ENCODE measurements at places on chromosomes 7 and 10. TPM values are rescaled to one million over a fixed set of nuclear protein-coding genes. Genes with fewer than 3 reads are reported as not detected.

DNA sequence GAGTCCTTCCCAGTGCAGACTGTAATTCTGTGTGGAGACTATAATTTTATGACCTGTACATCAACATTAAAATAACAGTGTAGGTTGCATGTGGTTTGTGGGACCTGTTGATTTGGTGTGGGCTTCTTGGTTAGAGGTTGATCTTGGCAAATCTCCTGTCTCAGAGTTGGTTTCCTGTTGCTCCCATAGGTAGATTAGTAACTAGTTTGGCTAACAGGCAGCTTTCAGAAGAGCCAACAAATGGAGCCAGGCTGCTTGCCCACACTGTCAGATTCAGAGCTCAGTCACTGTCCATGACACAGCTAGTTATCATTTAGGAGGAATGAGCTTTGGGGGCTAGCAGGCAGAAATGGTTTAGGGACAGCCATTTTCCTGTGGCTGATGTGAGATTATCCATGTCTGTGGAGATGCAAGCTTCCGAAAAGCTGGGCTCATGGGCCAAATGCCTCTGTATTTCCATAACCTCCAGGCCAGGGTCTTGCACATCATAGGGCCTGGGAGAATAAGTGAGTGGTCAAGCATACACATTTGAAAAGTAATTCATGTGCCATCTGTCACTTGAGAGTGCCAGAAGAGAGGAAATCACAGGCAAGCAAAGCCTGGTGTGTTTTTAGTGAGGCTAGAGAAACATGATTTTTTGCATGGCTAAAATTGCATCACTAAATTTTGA, 33.4 kb downstream of the CCM2 start:
- DNase-seq, result peak; percentile 72

- no peak for DNase-seq
Measured at GRCh38 chr7:150860978-150861295, 8.6 kb downstream of the AOC1 start.

GRCh38 chr10:95423164-95424005, 132.6 kb upstream of the PDLIM1 start:
- DNase-seq, result no peak

DNA sequence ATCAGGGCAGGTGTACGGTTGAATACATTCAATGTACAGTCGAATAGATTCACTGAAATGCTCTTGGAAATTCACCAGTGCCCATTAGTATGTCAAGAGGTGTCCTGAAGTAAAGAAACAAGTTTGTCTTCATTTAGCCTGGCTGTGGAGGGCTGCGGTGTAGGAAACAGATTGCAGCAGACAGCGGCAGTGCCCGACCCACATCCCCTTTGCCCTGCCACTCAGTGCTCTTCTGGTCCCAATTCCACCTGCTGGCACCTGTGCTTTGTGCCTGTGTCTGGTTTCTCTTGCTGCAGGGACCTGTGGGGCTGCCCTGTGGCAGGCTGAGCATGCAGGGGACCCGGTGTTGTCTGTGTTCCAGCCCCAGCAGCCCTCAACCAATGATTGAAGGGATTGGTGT, 183.7 kb downstream of the RPS24 start:
- no peak for DNase-seq

GRCh38 chr7:80478683-80479082, 33.2 kb downstream of the GNAT3 start:
- peak; percentile 52 for DNase-seq

- DNase-seq, result peak; percentile 28
Measured at GRCh38 chr10:102540023-102540422, 36.3 kb downstream of the SUFU start.

- DNase-seq, result no peak
Measured at GRCh38 chr7:100914208-100914878, 18.7 kb upstream of the ACHE start.

DNA sequence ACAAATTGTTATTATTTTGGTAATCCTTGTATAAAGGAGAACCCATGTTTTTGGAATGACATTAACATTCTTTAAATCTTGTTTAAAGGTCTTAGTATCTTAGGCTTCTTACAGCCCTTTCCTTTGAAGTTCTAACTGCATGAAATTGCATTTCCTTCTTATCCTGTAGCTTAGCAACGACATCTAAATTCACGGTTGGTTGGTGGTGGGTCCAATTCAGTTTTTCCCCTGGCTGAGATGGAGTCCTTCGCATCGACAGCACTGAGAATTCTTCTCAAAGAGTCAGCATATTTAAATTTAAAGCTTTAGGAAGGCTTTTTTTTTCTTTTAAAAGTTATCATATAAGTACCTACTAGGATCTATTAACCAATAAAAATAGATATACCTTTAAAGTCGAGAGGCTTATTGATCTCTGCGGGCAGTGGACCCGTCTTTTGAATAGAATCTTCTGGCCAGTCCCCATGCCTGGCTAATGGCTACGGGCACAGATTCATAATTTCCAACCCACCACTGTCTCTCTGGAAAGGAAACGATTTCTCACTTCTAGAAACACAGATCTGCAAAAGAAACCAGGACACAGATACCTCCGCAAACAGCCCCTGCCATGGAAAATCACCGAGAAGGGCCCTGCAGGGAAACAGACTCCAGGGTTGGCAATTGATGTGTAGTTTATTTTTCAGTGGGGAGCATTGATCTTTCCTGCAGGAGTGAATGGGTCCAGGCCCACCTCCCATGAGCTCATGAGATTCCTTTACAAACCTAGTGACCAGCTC, 63.4 kb downstream of the RAMP3 start:
- DNase-seq, result no peak

- no peak for DNase-seq
Measured at GRCh38 chr7:111242141-111242755, 151.3 kb downstream of the LRRN3 start.

DNA sequence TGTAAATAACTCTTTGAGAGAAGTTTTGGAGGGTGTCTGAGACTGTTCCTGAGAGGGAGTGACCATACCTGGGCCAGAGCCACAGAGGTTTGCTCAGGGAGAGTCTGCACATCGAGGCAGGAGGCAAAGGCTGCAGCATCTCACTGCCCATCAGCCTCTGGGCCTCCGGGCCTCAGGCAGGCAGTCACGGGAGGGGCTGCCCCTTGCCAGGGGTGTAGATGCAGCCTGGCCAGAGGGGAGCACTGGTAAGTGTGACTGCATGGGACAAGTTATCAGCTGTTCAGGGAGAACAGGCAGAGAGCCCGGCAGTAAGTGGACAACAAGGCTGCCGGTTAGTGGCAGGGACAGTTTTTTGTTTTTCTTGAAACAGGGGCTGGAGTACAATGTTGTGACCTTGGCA, 55.9 kb downstream of the ZNF467 start:
- DNase-seq, result no peak

DNA sequence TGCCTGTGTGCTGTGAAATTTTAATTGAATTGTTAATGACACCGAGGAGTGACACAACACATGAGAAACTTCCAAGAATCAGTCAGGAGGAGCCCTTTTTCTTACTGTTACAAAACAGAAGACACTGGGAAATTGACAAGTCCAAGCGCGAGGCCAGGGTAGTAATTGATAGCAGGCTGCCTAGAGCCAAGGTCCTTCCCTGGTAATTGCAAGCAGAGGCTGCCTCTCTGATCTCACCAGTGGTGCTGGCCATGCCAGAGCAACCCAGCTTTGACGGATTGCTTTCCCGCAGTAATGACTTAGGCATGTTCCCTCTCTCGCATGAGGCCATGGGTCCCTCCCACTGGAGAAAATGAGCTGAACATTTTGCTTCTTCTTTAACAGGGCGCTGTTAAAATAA, 111.5 kb downstream of the LRMDA start:
- DNase-seq, result no peak

GRCh38 chr7:55527307-55527706, 45.0 kb downstream of the VOPP1 start:
- no peak for DNase-seq

- no peak for DNase-seq
Measured at GRCh38 chr7:135150072-135150782, 2.4 kb downstream of the TMEM140 start.

- peak; percentile 22 for DNase-seq
Measured at GRCh38 chr7:154832557-154833138, 170.3 kb downstream of the PAXIP1 start.

DNA sequence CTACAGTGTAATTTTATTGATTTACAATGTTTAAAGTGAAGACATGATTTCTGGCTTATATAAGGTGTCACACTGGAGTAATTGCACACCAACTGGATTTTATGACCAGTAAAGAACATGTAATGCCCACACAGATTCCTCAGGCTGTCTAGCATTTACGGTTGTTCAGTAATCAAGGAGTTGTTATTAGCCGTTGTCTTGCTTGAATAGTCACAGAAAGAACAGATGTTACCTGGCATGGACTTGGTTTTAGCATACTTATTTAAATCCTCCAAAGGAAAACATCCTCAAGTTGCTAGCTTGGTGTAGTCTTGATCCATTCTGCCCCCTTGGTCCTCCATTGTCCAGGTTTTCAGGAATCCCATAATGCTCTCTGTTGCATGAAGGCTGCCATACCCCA, 65.8 kb downstream of the POU6F2 start:
- no peak for DNase-seq

DNA sequence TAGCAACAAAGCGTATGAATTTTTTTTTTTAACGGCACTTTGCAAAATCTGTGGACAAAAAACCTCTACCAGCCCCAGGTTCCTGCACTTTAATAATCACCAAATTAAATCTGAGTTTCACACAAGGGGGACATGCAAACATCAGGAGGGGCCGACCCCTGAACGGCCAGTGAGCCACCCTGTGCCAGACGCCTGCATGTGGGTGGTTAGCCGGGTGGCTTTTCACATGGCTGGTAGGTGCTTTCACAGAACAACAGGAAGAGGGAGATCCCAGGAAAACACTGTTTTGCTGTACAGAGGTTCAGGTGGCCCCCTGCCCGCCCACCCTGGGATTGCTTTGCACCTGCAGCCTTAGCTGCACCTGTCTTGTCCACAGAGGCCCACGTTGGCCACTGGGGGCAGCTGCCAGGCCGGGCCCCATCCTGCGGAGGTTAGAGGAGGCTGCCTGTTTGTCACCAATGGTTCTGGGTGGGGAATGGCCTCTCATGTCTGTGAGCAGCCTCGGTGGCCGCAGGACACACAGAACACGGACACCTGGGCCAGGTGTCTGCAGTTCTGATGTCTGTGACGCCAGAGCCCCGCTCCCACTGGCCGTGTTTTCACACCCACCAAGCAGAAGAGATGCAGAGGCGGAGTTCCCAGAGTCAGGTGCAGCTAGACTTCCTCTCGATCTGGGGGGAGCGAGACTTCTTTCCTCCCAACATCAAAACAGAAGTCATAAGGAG, 107.7 kb downstream of the FAM53B start:
- DNase-seq, result no peak

GRCh38 chr10:27622596-27622995, 118.5 kb downstream of the RAB18 start:
- no peak for DNase-seq

GRCh38 chr7:132497098-132497497, 79.2 kb downstream of the PLXNA4 start:
- DNase-seq, result no peak

DNA sequence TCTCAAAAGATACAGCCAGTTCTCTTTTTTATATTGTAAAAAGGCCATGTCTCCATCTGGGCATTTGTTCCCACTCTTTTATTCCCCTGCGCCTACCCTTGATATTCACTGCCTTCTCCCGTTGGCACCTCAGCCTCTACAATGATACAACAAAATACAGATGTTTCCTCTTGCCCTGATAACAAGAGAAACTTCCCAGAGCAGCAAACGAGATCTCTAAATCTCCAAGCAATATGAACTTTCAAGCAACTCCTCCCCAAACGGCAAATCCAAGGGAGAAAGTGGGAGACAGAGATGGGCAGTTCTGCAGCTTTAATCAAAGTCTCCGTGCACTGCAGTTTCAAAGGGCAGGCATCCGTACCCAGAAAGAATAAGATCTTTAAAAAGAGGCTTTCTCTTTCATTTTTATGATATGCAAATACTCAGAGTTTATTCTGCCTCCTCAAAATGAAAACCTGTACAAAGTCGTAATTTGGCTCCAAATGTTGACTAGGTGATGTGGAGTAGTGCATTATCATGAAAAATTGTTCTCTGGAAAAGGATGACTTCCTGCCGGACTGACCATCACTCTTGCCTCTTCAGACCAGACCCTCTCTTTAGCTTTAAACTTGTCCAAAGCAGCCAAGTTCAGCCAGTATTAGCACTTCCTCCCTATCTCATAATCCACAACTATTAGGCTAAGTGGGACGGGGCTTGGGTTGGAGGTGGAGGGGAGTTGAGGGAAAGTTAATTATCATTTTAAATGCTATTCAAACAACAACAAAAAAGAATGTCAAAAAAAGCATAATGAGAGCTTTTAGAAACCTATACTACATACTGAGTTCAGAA, 682 bp downstream of the HGF start:
- no peak for DNase-seq

GRCh38 chr7:84187087-84187805, 7.3 kb downstream of the SEMA3A start:
- no peak for DNase-seq

DNA sequence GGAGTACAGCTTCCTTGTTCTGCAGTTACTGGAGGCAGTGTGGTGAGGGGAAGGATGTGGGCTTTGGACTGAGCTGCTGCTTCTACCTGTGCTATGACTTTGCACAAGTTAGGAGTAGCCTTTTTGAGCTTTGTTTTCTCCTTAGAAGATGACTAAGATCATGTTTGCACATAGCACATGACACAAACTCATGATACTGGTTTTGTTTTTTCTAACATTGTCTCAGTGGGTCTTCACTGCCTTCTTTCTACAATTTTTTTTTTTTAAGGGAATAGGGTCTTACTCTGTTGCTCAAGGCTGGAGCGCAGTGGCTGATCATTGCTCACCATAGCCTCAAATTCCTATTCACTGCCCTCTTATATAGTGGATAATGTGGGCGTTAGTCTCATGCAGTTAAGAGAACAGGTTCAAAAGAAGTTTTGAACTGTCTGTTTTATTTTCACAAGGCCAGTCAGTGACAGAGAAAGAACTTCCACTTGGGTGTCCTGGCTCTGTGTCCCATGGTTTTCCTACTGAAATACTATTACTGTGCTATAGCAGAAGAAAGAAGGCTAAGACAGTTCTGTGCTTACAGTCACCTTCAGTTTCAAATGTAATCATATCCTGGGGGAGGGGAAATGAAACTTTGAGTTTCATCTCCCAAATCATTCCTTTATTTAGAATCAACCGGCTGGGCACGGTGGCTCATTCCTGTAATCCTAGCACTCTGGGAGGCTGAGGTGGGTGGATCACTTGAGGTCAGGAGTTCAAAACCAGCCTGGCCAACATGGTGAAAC, 72.0 kb downstream of the KAT6B start:
- peak; percentile 41 for DNase-seq

- DNase-seq, result no peak
Measured at GRCh38 chr10:44911081-44911540, at the start of gene TMEM72. Gene TMEM72 (plus strand): TSS chr10:44911337. CDS start chr10:44911513, 176 bp downstream.

HOXA9 gene
- 45.8 TPM for total RNA-seq

ABCC2 gene
- 0.90 TPM for total RNA-seq

FBXL13 gene
- total RNA-seq, result 0.56 TPM

PHKG1 gene
- 0.10 TPM for total RNA-seq

CALHM1 gene
- not detected for total RNA-seq

ENO4 gene
- not detected for total RNA-seq

C10orf105 gene
- total RNA-seq, result not detected

C10orf53 gene
- not detected for total RNA-seq

ITGB8 gene
- 1.2 TPM for total RNA-seq

HABP2 gene
- total RNA-seq, result not detected

LSM8 gene
- total RNA-seq, result 56.7 TPM

Measured in HT1080 (cell line).